Activated effector memory CD4-positive, alpha-beta T cell treated with anti-CD3 and anti-CD28 coated beads, Interleukin-2, amount 50 U/mL, for 16 hours (primary cell): ENCODE measurements at places on chromosomes 7 and 10.
A peak's percentile ranks its signal among the peaks of the same experiment; 100 is the strongest.

GRCh38 chr7:2104107-2104710 is 128.5 kb downstream of the MAD1L1 start:
- peak; percentile 84 for DNase-seq

DNA sequence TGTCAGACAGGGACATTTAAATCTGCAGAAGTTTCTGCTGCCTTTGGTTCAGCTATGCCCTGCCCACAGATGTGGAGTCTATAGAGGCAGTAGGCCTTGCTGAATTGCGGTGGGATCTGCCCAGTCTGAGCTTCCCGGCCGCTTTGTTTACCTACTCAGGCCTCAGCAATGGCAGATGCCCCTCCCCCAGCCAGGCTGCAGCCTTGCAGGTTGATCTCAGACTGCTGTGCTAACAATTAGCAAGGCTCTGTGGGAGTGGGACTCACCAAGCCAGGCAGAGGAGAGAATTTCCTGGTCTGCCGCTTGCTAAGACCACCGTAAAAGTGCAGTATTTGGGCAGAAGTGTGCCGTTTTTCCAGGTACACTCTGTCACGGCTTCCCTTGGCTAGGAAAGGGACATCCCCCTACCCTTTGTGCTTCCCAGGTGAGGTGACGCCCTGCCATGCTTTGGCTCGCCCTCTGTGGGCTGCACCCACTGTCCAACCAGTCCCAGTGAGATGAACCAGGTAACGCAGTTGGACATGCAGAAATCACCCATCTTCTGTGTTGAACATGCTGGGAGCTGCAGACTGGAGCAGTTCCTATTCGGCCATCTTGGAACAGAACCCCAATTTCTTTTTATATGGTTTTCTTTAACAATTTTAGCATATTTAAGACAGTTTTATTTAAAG is 28.4 kb upstream of the VWDE start:
- DNase-seq = no peak

DNA sequence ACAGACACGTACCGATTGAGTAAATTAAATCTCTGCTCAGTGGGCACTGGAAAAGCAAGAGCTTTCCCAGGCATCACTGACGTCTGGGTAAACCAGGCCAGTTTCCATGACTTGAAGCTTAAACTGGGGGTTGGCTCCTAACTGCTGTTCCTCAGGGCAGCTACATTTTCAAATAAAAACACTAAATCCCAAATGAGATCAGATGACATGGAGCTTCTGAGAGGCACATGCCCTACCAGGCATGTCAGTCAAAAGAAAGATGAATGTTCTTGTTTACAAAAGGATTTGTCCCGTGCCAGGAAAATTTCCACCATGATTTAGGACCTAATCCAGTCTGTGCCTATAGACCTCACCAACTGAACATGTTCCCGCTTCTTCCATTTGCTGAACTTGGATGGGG is 220.2 kb downstream of the KCNMA1 start:
- no peak for DNase-seq

DNA sequence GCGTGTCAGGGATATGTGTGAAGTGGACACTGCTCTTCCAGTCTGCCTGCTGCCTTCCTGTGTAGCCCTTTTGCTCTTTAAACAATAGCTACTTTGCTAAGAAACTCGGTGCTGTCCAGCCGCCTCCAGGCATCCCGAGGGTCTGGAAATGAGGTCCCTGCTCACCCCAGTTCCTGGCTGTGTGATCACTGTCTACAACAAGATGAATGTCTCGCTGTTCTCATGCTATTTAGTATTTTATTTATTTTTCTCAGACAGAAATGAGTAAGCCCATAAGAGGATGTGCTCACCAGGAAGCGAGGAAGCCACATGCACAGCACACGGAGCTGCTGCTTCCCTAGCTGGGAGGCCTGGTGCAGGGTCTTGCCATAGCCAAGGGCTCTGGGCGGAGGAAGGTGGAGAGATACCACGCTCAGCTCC is 167.0 kb upstream of the PITRM1 start:
- no peak for DNase-seq

- no peak for DNase-seq
These were observed 125.8 kb upstream of the PDSS1 start for GRCh38 chr10:26571655-26572054.

GRCh38 chr7:107043491-107043890 is 1.0 kb upstream of the PRKAR2B start:
- no peak for DNase-seq

DNA sequence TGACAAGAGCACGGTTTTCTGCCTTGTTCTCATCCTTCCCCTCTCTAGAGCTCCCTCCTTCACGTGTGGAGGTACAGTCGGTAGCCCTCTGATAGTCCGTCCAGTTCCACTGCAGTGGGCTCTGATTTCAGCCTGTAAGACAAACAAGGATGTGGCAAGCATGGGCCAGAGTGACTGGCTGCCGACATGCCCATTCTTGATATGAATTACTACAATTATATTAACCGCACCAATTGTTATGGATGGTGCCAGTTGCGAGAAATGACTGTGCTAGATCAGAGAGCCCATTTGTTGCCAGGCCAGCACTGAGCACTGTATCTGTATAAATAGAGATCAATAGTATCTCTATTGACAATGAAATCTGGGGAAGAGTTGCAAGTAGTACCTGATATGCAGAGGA is 146.6 kb downstream of the CHN2 start:
- DNase-seq = no peak

DNA sequence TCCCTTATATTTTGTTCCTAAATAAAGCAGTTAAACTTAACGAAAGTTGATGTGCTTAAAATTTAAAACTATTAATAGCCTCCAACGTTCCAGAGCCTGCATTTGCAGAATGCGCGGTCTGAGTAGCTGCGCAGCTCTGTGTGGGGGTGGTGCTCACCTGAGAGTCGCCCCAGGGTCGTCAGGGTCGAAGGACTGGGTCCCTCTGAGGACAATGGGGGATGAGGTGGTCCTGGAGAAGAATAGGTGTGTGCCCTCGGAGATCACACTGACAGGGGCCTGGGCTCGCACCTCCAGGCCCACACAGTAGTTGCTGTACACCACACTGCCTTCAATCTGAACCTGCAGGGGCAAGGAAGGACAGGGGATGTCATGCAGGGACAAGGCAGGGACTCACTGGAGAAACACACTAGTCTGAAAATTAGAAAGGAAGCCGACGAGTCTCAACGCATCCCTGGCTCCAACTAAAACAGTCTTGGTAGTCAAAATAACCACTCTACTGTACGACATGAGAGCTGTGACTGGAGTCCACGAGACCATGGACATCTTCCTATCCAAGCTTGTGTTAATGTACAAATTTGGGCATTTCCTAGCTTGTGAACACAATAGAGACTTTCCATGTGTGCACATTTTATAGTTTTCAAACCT is 54.4 kb downstream of the PKD1L1 start:
- no peak for DNase-seq

DNA sequence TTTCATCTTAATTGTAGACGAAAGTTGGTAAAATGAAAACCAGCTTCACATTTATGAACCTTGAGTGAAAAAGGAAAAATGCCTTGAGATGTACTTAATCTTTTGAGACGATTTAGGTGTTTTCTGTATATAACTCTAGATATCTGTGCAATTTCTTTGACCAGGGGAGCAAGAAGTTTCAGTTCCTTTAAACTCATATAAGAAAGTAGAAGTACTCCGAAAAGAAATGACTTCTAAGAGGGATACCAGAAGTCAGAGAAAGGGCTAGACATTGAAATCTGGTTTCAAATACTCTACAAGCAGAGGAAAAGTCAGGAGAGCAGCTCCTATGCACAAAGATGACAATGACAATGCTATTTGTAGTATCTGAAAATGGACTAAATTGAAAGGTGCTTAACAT is 303.7 kb downstream of the BAMBI start:
- DNase-seq = no peak

- no peak for DNase-seq
These were observed 139.9 kb downstream of the CXCL12 start for GRCh38 chr10:44244745-44245600.

GRCh38 chr10:13731799-13732198 is 145.0 kb downstream of the PRPF18 start:
- DNase-seq = no peak

DNA sequence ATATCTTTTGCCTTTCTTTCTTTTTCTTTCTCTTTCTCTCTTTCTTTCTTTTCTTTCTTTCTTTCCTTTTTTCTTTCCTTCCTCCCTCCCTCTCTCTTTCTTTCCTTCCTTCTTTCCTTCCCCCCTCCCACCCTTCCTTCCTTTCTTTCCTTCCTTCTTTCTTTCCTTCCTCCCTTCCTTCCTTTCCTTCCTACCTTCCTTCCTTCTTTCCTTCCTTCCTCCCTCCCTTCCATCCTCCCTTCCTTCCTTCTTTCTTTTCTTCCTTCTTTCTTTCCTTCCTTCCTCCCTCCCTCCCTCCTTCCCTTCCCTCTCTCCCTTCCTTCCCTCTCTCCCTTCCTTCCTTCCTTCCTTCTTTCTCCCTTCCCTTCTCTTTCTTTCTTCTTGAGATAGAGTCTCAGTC is 25.5 kb upstream of the CALN1 start:
- no peak for DNase-seq

- DNase-seq = no peak
These were observed 16.1 kb upstream of the NDST2 start for GRCh38 chr10:73827346-73828089.

DNA sequence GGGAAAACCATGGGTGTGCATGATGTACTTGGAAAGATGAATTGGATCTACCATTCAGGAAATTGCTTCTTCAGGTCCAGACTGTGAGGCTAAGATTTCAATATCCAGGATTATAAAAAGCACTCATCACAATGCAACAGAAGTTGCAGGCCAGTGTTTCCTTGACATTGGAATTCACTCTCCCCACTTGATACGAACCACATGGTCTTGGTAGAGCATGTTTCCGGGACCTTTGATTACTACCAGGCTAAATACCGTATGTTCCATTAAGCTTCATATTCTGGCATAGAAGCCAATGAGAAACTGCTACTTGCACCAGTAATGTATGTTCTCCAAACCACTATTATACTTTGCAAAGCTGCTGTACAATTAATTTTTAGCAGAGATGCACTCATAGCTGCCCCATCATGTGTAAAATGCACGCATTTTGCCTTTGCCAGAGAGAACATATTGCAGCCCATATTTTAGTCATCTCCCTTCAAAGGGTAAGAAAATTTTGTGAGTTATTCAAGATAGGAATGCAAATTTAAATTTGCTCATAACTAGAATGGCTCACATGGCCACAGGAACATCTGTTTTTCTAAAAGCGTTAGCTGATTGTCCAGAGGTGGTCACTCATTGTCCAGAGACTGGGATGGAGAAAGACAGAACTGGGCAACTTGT is 8.1 kb downstream of the FRMD4A start:
- DNase-seq = no peak

DNA sequence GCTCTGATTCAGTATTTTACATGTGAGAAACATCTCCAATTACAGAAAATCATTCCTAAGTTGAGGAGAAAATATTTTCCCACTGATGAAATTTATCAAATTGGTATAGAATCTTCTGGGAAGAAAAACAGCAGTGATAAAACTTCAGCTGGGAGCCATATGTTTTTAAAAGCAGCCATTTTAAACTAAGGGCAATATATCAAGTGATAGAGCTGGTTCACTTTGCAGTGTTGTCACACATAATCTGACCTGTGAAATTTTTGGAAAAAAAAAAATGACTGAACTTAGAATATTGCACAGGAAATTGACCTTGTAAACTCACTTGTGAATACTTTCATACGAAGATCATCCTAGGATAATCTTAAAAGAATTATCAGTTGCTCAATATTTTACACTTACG is 10.5 kb upstream of the EZH2 start:
- no peak for DNase-seq

DNA sequence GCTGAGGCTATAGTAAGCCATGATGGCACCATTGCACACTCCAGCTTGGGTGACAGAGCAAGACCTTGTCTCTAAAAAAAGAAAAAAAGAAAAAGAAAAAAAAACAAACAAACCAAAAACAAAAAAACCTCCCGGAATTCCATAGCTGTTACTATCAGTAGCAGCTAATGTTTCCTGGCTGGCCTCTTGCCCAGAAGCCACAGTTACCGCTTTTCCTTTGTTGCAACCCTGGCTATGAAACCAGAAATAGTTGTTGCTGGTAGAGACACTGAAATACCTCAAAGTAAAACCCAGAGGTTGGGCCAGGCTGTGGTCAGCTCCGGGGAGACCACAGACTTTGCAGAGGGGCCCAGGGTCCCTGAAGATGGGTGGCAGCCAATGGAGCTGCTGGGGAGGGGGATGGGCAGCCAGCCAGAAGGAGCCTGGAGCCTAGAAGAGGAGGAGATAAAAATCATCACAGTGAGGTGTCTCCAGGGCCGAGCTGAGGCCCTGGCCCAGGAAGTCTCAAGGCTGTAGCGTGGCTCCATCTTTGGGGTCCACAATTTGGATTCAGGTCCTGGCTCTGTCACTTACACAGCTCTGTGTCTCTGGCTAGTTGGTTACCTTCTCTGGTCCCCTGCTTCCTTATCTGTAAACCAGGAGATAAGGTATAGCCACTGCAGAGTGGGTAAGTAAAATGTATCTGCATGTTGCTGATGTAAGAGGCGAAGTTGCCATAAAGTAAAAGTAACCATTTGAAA is 3.4 kb upstream of the CHST12 start:
- no peak for DNase-seq

DNA sequence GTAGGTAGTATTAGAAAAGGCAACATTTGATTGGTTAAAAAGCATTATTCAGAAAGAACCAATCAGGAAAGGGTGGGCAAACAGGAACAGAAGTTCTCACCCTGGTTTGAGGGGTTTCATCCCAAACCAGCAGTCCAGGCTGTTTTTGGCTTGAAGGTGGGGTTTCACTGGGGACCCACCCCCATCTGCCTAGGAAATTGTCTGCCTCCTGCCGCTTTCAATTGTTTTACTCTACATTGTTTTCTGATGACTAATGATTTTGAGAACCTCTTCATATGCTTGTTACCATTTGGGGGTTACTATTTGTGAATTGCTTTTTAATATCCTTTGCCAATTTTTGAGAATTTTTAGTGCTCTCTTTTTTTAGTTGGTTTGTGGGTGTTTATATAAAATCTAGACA is 3.3 kb upstream of the PCBD1 start:
- DNase-seq = no peak

DNA sequence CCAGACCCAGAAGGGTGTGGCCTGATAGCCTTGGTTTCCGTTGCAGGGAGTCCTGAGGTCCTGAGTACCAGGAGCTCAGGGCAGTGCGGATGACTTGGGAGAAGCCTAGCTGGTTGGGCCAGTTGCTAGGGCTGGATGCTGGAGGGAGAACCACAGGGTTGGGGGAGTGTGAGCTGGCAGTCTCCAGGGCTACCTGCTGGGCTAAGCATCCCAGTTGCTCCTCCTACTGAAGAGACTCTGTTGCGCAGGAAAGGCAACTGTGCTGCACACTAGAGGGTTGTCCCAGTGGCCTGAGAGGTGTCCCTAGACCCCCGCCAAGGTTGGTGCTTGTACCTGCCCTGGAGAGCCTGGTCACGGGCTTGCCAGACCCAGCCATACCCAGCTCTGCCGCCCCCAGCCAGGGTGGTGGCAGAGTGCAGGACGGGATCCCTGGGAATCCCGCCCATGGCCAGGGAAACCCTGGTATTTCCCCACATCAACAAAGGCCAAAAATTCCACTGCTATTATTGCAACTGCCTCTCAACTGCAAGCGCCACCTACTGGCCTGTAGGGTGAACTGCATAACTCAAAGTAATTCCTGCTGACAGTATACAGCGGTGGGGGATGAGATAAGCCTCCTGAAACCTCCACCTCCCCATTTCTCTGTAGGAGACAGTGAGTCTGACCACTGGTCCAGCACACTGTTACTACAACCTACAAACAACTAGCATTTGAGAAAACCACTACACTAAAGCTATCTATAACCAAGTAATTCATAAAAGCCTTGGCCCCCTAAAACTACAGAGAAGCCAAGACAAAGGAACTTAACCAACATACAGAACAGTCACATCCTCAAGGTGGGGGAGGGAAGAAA is 67.6 kb upstream of the DDC start:
- peak; percentile 84 for DNase-seq
